ENCODE measurements at places on chromosomes 5 and 9.

GRCh38 chr9:83656952-83657351 lies 34.0 kb downstream of the IDNK start:
- DNase-seq = no peak

DNA sequence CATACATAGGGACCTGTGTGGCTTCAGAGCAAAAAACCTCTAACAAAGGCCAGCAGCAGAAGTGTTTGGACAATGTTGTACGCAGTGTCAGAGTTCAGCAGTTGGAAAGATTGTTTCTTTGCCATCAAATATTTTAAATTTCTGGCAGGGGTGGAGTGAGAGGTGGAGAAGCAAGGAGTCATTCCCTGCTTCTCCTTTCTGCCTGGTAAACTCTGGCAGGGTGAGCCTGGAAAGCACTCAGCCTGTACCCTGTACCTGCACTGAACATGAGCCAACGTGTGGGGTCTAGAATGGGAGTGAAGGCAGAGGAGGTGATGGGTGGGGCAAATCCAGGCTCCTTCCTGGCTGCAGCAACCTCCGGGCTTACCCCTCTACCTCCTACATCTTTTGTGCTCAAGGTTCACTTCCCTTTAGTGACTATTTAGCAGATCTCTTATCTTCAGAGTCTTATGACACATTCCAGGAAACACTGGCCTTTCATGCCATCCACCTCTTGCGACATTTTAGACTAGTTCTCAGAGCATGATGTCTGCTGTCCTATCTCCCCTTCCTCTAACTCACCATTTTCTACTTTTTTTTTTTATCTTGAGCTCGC lies 445.0 kb upstream of the PIK3R1 start:
- DNase-seq = peak; percentile 65

DNA sequence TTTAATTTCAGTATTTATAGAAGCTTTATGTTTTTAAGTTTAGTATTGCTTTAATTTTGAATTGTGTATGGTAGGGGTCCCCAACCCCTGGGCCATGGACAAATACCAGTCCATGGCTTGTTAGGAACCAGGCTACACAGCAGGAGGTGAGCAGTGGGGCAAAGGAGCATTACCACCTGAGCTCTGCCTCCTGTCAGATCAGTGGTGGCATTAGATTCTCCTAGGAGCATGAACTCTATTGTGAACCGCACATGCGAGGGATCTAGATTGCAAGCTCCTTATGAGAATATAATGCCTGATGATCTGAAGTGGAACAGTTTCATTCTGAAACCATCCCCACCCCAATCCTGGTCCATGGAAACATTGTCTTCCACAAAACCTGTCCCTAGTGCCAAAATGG lies 1.9 kb downstream of the C5 start:
- no peak for DNase-seq

- DNase-seq = no peak
Measured at GRCh38 chr5:51389577-51390463, 6.6 kb downstream of the ISL1 start.

- no peak for DNase-seq
Measured at GRCh38 chr5:23482642-23483041, 24.8 kb upstream of the PRDM9 start.

DNA sequence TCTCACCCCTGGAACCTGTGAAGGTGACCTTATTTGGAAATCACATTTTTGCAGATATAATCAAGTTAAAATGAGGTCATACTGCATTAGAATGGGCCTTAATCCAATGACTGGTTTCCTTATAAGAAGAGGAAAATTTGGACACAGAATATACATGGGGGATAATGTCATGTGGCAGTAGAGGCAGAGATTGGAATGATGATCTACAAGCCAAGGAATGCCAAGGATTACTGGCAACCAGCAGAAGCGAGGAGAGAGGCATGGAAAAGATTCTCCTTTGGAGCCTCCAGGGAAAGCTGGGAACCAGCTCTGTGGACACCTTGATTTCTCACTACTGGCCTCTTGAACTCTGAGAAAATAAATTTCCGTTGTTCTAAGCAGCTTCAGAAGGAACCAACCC lies 20.2 kb upstream of the CEP78 start:
- no peak for DNase-seq

- DNase-seq = no peak
Measured at GRCh38 chr9:75128535-75128934, 40.2 kb downstream of the OSTF1 start.

Measured in GF-D8 (cell line).